ENCODE measurements at places on chromosomes 3 and 15.

GRCh38 chr3:43893727-43894126 lies 203.0 kb downstream of the ABHD5 start:
- DNase-seq: no peak

- DNase-seq: no peak
Observed at GRCh38 chr3:105413343-105413887, 46.7 kb downstream of the ALCAM start.

DNA sequence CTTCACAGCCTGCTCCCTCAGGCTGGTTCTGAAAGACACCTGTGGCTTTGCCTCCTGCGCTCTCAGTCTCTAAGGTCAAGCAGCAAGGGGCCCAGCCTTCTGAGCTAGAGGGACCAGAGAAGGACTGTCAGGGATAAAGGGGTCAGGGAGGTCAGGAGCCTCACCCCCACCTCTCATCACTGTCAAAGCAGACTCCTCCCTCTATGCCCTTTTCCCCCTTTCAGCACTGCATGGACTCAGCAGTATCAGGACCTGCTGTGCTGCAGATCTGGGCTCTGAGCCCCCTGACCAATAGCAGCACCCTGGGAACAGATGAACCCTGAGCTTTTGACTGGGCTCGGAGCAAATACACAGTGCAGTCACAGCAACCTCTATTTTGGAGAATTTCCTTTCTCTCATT lies 3.2 kb upstream of the BMF start:
- DNase-seq: no peak

GRCh38 chr15:69897061-69897460 lies 200.7 kb downstream of the TLE3 start:
- no peak for DNase-seq

DNA sequence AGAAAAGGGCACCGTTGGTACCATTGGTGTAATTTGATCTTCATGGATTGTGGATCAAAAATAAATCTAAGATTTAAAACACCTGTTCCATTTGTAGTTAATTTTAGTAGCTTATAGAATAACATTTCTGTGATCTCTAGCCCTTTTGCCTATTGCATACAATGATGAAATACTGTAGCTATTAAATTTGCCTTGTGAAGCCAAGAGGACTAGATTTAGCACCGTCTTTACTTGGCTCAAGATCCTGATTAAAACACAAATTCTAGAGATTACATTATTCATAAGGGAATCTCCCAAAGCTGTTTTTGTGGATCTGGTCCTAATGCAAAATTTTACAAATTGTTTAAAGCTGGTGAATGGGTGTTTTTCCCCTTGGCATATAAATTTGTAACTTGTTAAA lies 8.2 kb downstream of the TBC1D23 start:
- DNase-seq: no peak

GRCh38 chr3:53109891-53110771 lies 20.1 kb downstream of the RFT1 start:
- peak; percentile 68 for DNase-seq

DNA sequence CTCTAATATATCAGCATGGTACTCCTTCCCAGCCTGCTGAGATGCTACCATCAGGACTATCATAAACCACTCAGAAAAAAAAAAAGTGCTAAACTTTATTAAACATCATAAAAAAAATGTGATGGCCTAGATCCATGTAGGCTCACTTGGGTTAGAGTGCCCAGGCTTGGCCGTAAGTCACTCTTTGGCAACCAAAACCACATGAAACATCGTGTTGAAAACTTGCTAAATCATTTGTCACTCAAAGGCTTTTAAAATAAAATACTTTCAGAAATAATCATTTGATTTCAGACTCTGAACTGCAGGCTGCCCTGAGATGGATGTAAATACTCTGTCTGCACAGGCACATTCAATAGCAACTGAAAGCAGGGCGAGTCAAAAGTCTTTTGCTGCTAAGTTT lies 78.4 kb upstream of the WNT5A start:
- no peak for DNase-seq

DNA sequence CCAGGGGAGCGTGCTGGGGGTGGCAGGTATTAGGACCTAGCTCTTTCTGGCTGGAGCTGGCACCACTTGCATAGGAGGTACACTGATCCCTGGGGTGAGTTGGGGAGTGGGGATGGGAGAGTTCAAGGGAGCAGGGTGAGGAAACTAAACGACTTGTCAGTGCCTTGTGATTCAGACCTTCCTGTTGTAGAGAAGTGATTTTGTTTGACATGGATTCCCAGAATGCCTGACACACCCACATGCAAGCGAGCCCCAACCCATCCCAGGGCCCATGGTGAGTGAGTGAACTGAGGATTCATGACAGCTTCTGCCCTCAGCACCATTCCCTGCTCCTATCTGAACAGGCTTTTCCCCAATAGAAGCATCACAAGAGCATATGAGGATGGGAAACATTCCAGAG lies 15.6 kb upstream of the UBE2Q2 start:
- no peak for DNase-seq

DNA sequence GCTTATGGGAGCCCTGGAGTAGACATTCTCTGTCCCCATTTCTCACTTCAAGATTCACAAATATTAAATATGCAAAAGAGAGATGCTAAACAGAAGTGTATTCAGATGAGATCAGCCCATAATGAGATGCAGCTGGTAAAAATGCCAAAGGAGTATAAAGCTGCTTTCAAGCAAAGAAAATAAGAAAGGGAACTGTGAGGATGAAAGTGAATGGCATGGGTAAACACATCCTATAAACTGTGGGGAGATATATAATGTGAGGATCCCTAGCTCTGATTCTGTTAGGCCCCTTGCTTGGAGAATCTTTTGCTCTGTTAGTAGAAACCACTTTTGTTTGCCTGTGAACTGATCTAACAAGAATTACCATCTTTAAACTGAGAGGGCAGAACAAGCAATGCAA lies 396.6 kb downstream of the SOX2 start:
- no peak for DNase-seq

DNA sequence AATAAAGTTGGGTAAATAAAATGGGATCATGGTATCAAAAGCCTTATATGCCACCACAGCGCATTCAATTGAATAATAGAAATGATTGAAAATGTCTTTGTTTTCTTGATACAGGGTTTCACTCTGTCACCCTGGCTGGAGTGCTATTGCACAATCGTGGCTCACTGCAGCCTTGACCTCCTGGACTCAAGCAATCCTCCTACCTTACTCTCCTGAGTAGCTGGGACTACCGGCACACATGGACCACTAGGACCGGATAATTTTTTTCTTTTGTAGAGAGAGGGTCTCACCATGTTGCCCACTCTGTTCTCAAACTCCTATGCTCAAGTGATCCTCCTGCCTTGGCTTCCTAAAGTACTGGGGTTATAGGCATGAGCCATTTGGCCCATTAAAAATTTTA lies 33.8 kb upstream of the BBX start:
- no peak for DNase-seq

GRCh38 chr3:133674290-133674919 lies 12.7 kb upstream of the TOPBP1 start:
- no peak for DNase-seq

- no peak for DNase-seq
Observed at GRCh38 chr3:15794303-15794771, 3.4 kb downstream of the ANKRD28 start.

GRCh38 chr3:17207019-17207418 lies 322.3 kb downstream of the PLCL2 start:
- DNase-seq: no peak

DNA sequence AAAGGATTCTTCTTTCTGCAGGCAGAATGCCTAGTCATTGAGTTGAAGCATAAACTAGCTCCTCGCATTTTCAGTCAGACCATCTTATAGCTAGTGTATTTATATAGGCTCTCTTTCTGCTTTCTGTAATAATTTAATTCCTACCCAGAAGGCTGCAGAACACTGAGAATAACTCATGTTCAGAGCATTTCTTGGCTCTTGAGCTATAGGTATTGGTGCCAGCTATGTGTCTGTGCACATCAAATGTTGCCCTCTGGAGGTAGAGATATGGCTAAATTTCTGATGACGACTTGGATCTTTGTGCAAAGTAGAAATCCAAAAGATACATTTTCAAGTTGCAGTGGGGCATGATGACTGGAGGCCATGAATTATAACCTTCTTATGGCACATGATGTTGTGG lies 336.2 kb upstream of the TPM1 start:
- no peak for DNase-seq

GRCh38 chr3:183487016-183487415 lies 58.6 kb upstream of the MCF2L2 start:
- DNase-seq: no peak

DNA sequence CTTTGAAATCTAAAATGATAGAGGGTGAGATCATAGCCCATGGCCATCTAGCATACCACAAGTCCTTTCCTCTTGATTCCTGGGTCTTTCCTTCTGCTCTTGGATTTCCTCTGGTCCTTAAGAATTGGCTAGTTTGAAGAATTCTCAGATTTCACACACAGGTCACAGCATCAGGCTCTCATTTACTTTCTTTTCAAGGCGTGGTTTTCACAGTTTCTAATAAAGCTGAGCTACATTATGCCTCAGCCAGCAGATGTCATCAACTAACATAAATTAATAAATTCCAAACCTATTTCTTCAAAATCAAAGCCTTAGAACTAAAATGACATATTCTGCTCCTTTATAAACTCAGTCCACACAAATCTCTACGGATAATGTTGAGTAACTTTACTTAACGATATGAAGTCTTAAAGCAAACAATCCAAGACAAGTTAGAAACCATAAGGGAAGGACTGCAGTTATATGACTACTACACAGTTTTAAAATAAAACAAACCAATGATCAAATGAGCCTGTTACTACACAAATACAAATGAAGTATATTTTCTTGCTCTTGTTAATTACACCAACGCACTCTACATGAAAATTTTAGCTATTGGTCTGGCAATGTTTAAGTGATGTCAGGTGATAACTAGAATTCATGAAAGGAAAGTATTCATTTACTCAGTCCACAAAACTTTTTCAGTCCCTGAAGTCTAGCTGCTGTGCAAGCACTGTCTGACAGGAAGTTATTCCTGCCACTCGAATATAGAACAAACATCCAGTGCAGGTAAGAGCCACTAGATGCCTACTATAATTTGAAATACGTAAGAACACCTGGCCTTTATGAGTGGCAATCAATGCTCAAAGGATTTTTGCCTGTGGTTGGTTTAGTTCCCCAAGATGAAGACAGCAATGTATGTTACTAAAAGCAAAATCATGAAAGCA lies 9.2 kb downstream of the CCDC14 start:
- no peak for DNase-seq

DNA sequence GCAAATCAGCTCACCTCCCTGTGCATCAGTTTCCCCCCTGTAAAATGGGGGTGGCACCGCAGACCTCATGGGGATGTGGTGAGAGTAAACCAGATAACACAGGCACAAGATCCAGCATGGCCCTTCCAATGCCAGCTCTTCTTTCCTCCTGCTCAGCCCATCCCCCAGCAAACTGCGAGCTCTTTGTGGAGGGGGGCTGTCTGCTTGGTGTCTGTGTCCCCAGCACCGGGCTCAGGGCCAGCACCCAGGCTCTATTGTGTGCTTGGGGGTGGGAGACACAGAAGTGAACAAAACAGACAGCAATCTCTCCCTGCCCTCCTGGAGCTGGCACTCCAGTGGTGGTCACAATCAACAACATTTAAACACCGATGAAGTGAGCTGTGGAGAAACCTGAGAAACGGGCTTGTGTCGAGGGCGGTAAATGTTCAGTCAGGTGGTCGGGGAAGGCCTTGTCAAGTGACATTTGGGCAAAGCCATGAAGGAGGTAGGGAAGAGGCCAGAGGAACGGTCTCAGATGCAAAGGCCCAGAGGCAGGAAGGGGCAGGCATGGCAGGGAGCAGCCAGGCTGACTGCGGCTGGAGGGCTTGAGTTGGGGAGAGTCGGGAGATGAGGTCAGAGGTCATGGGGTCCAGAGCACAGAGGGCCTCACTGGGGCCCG lies 28.4 kb downstream of the GRIP2 start:
- peak; percentile 44 for DNase-seq

DNA sequence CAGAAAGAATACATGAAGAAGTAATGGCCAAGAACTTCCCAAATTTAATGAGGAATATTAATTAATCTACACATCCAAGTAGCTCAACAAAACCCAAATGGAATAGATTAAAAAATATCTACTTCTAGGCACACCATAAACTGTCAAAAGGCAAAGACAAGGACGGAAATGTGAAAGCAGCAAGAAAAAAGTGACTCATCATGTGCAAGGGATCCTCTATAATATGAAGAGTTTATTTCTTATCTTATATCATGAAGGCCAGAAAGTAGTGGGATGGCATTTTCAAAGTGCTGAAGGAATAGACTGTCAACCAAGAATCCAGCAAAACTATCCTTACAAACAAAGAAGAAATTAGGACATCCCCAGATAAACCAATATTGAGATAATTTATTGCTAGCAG lies 73.9 kb upstream of the PRICKLE2 start:
- DNase-seq: no peak

DNA sequence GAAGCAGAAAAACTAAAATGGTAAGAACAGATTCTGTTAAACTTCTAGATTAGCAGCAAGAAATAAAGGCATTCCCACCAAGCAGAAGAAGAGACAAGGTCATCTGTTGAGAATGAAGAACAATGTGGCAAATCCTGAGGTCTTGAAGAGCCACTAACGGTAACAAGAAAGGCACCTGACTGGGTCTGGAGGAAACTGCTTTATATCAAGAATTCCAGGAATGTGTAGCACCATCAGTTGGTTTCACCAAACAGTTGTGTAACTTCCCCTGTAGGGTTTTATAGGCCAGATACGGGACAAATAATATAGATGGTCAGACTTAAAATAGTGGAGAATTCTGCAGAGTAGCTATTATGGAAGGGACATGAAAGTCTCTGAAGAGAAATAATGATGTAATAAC lies 57.3 kb downstream of the ACAP2 start:
- DNase-seq: no peak

DNA sequence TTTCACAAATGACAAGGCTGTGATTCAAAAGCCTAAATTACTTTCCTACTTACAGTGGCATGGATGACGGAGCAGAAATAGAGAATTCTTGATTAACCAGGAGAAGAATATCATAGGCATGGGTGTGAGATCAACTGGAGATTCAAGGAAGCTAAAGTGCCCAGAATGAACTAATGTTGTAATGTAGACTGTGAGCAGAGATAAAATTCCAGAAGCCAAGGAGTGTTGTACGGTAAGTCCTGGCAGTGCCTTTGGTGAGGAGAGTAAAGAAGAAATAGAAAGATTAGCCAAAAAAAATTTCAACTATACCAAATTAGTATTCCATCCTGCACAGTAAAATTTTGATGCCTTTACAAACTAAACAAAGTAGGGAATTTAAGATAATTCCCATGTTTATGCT lies 75.9 kb downstream of the ZBTB20 start:
- DNase-seq: no peak

DNA sequence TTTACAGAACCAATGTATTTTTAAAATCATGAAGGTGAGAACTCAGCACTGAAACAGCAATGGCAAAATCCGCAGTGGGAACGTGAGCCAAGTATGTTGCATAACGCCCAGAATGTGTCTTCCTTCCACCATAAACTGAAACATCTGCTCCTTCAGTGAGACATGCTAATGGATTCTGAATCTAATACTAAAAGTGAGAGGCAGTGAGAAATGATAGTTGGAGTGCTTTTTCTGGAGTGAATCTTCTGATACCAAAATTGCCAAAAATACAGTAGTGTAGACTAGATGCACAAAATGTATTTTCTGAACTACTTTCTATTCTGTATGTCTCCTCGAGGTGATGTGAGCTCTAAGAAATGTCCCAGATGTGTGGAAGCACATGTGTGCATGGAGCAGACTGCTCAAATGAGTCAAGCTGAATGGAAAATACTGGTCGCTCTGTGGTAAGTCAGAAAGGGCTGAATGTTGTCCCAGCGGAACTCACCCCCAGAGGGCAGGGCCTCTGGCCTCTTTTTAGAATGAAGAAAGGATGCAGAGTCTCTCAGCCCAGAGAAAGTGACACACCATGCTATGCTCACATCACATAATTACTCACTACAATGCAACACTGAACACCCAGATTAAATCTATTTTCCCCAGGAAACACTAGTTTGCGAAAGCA lies 73.0 kb downstream of the ATP10A start:
- peak; percentile 76 for DNase-seq

Measured in sciatic nerve (tissue), 2 donors.